T47D (cell line): ENCODE measurements at places on chromosomes 2 and 18.
A peak's percentile ranks its signal among the peaks of the same experiment; 100 is the strongest.

DNA sequence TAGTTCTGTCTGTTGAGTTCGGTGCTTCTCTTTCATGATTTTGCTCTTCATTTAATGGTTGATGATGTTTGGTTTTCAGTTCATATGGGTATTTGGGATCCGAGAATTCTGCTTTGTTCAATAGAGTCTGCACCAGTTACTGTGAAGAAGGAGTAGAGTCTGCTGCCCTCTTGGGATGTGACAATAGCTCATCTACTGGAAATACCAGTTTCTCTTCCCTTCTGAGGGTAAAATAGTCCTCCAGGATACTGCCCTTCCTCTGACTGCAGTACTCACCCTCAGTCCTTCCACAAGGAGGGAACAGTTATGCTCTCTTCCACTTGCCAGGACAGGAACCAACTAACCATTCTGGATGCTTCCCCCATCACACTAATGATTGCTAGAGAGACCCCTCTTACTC, 12.5 kb upstream of the TNFAIP6 start:
- peak; percentile 60 for DNase-seq

GRCh38 chr2:160694631-160695030, 201.0 kb upstream of the RBMS1 start:
- DNase-seq = no peak

DNA sequence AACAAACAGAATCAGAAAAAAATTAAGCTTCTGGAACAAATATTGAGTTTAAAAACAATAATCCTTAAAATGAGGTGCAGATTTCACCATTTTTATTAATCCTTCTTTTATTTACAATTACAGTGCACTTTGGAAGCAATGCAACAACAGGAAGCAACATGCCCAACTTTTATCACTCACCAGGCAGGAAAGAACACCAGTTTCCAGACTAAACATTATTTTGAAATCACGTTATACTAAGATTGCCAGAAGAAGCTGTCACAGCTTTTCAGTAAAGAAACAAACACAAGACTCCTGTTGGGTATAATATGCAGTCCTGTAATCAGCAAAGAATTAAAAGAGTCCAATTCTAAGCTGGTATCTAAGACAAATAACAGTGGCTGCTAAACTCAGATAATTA, 137.9 kb upstream of the ZC3H15 start:
- DNase-seq = no peak

DNA sequence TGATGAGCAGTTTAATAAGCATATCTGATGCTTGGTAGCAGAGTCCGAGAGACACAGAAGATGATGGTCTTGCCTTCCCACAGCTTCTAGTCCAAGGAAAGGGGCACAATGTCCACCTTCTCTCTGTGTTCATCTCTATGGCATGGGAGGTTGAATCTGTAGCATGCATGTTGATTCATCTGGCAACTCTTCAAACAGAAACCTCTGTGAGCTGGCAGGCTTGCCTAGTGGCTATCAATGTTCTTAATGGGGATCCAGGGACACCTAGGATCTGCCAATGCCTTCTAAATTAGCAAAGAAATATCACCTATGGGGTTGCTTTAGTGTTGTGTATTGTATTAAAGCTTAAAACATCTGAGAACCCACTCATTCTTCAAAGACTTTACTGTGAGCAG, 170.8 kb downstream of the INO80D start:
- DNase-seq = no peak

- DNase-seq = no peak
Observed at GRCh38 chr2:30736461-30737325, 70.6 kb downstream of the CAPN13 start.

DNA sequence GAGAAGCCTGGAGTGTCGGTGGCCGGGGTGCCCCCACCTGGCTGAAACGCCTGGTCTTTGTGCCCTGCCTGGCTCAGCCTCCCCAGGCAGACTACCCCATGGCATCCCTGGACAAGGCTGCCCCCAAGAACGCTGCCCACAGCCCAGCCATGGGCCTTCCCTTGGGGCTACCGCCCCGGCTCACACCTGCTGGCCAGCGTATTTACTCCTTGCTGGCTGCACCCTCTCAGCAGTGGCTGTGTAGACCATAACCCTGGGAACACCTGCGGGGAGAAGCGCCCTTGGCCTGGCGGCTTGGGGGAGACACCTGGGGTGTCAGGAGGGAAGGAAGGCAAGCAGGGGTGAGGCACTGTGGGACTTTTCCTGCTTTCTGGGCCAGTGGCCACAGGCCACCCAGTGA, 17.3 kb downstream of the CAPN10 start:
- DNase-seq = no peak

DNA sequence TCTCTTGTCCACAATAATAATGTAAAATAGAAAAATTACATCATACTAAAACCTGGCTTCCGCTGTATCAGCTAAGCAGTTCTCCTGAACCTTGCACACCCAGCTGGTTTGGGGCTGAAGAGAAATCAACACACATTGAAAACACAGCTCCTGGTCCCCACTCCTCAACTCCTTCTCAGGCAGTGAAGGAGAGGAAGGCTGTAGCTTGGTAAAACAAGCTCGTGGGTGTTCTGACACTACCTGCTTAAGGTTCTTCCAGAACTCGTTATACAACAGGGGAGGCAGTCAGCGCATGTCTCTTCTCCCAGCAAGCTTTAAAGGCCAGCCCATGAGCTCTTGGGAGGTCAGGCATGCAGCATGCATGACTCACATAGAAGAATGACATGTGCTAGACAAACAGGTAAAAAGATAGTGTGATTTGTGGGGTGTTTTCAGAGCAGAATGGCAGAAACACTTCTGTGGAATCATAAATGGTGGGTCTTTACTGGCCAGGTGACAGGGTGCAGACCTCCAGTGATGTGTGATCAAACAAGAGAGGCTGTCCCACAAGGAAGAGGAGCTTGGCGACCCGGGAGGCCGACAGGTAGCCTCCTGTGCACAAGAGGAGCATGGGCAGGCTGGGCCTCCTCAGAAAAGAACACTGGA, 69.1 kb downstream of the UXS1 start:
- peak; percentile 3 for DNase-seq

DNA sequence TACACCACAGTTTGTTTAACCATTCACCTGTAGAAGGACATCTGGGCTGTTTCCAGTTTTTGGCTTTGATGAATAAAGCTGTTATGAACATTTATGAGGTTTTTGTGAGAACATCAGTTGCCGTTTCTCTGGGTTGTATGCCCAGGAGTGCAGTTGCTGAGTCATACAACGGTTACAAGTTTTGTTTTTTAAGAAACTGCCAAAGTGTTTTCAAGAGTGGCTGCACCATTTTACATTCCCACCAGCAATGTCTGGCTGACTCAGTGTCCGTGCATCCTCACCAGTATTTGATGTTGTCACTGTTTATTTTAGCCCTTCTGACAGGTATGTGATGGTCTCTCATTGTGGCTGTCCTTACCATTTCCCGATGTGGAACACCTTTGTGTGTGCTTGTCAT, 48.0 kb upstream of the GPR17 start:
- DNase-seq = no peak

DNA sequence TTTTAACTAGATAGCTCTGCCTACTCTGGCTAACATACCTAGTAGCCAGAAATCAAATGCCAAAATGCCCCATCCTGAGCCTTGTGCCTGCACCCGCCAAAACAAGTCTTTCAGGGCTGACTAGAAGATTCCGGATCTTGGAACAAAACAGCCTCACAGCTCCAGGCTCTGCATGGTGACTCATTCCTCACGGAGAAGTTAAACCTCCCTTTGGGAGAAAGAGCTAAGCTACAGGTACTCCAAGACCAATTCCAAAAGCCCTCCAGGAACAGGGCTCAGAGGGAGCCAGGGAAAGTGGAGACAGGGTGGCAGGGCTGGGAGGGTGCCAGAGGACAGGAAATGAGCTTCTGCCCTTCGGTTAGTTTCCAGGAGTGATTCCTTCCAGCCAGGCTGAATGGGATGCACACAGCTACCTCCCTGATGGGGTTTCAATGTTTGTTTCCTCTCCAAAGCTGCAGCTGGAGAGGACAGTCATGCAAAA, 295.6 kb downstream of the TNS1 start:
- DNase-seq = peak; percentile 24

DNA sequence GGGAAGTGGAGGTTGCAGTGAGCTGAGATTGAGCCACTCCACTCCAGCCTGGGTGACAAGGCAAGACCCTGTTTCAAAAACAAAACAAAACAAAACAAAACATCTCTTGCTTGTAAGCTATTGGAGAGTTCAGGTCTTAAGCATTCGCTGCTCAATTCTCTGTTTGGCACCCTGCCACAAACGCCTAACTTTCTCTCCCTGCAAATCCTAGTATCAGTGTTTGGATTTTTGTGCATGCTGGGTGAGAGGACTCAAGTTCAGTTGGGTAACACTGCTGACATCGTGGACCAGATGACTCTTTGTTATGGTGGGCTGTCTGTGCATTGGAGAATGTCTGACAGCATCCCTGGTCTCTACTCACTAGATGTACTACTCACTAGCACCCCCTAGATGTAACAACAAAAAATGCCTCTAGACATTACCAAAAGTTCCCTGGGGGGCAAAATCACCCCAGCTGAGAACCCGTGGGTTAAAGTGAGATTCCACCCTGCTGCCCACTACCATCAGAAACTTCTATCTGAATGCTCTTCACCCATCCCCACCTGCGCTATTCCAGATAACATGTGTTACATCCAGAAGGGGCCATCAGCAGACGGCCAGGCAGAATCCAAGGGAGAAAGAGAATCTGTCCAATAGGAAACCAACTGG, 50.9 kb downstream of the CACNB4 start:
- DNase-seq = peak; percentile 4

DNA sequence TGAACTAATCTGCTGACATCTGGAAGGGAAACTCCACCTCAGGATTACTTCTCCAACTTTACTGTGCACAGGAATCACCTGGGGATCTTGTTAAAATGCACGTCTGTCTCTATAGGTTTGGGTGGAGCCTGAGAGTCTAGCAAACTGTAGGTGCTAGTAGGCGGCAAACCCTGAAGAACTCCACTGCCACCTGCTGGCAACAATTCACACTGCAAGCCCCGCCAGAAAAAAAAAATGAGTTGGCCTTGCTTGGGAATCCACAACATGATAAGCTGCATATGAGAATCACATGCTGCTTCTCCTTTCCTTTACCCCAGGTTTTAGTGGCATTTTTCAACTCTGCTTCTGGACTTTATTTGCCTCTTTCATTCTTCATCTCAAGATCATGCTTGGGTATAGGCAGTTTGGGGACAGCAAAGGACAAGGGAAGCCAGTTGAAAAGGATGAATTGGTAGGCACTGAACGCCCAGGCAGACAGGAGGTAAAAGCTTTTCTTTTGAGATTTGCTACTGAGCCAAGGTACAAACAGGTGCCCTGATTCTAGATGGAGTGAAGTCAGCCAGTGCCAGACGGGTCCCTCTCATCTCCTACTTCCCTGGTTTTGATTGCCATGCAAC, 88.8 kb downstream of the VIT start:
- peak; percentile 52 for DNase-seq

GRCh38 chr2:142347751-142348150, 216.9 kb upstream of the LRP1B start:
- no peak for DNase-seq

DNA sequence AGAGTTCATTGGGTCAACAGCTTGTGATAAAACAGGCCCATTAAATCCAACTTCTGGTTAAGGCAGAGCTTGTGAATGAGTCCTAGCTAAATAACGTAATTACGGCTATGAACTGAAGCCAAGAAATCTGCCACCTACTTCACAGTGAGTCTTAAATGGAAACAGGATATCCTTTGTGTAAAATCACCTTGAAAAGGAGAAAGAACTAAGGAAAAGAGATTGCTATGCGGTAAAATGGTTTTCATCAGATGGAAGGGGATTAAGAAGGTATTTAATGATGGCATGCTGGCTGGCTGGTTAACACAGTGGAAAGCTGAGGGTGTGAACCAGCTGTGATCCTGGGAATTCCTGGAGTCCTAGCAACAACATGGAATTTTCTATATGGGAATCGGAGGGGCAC, 156.6 kb downstream of the DOK6 start:
- no peak for DNase-seq

- DNase-seq = peak; percentile 41
Observed at GRCh38 chr18:77000527-77000926, 132.1 kb downstream of the MBP start.

GRCh38 chr2:137179542-137179941, 414.2 kb downstream of the THSD7B start:
- DNase-seq = no peak

DNA sequence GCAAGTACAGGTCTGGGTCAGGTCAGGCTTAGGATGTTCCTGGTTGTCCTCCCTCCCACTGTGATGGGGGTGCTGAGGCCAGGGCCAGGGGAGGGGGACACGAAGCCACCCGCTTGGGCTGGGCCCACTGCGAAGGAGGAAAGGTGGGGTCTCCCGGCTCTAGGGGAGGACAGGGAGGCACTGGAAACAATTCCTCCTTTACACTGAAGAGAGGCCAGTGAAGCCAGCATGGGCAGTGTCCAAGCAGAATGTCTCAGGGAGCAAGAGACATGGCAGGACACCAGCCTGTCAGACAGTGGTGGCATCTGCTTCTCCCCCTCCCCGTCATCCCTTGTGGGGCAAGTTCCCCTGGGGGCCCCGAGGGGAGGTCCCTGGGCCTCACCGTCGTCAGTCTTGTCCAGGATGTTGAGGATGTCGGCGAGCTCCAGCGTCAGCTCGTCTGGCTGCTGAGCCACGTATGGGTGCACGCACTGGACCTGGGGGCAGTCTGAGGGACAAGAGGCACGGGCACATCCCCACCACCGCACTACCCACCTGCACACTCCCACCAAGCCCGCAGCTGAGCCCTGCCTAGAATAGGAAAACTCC, 10.8 kb downstream of the SNORC start:
- no peak for DNase-seq

- DNase-seq = no peak
Observed at GRCh38 chr18:24022161-24022560, 7.6 kb downstream of the TTC39C start.

GRCh38 chr18:74292541-74292858, 737 bp upstream of the CYB5A start:
- no peak for DNase-seq

DNA sequence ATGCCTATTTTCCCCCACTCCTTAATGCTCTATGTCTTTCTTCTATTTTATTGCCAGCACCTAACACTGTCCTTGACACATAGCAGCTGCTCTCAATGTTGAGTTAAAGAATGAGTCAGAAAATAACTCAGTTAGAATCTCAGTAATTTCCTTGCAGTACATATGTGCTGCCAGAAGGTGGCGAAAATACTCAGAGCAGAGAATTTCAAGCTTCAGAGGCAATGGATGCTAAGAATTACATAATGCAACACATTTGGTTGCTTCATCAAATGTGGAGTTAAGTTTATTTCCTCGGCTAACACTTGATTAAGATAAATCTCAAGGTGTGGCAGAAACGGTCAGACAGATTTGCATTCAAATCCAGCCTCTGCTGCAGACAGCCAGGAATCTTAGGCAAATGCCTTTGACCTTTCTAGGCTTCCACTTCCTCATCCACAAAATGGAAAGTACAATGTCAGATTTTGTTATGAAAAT, 105.6 kb downstream of the VSNL1 start:
- DNase-seq = peak; percentile 68

- DNase-seq = no peak
Observed at GRCh38 chr2:5839550-5839949, 147.4 kb downstream of the SOX11 start.

DNA sequence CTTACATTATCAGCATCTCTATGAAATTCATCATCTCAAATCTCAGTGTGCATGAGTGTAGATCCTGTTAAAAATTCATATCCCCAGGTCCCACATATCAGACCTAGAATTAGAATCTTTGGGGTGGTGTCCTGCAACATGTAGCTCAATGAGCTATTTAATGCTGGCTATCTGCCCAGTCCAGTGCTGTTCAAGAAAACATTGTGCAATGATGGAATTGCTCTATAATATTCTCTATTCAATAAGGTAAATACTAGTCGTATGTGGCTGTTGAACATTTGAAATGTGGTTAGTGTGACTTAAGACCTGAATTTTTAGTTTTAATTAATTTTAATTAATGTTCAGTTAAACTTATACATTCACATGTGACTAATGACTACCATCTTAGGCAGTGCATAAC, 127.4 kb downstream of the NOL4 start:
- DNase-seq = no peak
